ENCODE measurements at places on chromosomes 3 and 15.

DNA sequence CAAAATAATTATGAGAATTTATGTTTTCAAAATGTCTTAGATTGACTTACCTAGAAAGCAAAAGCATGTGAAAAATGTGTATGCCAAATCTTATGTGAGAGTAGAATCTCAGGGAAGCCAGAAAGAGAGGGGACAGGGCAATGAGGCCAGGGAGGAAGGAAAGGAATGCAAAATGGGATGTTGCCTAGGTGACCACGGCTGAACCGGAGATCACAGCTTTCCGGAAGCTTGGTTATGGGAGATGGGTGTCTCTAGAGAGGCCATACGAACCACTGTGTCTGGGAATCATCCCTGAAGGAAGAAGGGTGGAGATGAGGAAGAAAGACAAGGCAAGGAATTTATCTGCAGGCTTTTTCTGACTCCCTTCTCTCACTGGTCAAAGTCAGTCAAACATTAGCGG lies 76.0 kb downstream of the SUCLG2 start:
- no peak for DNase-seq

DNA sequence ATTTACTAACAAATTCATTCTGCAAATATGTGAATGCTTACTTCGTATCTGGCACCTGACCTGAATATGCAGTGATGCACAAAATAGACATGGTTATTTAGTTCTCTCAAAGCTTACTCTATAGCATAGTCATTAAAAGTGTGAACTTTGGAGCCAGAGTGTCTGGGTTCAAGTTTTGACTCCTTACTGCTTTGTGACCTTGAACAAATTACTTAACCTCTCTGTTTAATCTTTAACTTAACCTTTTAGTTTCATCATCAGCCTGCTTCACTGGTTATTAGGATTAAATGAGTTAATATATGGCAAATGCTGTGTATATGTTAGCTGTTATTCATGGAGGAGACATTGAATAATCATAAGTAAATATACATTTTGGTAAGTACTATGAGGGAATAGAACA lies 12.1 kb upstream of the MGA start:
- no peak for DNase-seq

DNA sequence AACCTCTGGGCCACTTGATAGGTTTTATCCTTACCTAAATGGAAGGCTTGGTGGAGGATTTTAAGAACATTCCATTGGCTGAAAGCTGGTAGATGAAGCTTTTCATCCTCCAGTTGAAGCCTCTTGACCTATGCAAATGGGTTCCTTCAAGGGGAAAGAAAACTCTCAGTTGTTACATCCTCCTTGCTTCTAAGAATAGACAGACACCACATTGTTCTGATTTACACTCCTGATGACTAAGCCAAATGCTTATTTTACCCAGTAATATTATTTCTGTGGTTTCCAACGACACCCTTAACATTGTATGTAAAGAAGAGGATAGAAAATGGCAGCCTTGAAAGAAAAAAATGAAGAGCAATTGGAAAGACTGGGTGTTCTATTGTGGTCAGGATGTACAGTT lies 480.5 kb downstream of the OTOL1 start:
- no peak for DNase-seq

DNA sequence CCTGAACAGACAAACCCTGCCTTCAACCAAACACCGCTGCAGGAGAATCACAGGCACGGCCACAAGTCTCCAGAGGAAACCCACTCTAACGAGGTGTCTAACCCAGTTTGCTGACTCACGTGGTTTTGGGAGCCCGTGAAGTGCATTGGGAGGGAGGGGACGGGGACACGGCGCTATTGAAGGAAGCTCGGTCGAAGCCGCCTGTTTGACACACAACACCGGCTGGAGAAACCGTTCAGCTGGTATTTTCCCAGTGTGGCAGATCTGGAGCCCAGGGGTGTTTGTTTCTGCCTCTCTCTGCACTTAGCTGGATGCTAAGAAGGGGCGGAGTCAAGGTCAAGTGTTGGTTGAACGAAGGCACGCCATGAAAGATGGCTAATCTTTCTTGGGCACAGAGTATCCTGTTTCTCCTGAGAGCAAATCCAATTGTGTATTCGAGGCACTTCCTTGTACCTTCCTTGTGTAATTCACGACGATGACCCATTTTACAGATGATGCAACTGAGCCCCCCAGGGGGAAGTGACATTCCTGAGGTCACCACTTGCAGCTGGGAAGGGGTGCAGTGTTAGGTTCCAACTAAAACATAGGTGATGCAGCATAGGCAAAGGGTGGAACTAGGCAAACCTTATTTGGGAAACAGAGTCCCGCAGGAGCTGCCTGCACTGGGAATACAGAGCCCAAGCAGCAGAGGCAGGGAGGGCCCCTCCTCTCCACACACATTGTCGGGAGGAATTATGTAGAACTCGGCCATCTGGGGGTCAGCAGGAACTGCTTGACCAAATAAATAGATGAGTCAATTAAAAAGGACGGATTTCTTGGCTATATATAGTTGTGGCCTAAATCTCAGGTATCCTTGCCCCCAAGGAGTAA lies 22.5 kb downstream of the SLC6A6 start:
- DNase-seq = no peak

DNA sequence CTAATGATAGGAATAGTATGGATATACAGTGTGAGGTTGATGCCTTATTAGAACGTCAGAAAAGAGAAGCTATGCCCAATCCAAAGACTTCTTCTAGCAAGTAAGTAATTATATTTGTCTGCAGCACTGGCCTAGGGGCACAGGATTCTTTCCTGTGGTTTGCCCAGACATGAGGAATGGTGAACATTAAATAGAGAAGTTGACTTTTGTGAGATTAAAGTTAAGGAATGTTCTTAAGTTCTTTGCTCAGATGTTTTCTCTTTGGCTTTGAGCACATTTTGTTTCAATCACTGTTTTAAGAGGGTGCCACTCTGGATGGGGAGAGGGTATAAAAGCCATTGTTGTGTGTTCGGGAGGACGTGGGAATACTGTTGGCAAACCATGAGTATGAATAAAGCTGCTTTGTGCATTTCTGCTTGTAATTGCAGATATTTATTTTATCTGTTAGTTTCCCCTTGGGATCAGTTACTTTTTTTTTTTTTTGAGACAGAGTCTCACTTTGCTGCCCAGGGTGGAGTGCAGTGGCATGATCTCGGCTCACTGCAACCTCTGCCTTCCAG lies 8.3 kb downstream of the KIF23 start:
- DNase-seq = no peak

DNA sequence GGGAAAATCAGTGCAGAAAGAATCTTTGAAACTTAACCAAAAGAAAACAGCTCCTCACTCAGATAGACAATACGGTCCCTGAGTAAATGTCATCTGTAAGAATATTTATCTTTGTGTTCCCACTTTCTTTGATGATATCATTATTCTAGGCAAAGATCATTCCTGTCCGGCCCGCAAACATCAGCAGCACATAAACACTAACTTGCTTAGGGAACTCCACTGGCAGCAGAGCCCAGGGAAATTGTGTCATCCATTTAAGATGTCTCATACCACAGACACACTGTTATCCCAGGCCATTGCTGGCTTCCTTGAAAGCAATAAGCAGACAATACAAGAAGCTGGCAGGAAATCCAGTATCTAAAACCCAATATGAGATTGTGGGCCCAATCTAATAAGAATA lies 20.1 kb upstream of the CD96 start:
- no peak for DNase-seq

DNA sequence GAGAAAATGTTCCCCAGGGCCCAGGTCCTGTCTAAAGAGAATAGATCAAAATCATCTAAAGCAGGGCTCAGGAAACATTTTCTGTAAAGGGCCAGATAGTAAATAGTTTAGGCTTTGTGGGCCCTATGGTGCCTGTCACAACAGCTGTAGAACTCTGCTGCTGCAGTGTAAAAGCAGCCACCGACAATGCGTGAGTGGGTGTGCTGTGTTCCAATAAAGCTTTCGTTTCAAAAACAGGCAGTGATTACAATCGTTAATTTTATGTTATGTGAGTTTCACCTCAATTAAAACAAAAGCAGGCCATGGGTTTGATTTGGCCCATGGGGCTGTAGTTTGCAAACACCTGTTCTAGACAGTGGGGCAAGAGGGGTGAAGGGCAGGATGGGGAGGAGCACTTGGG lies 12.5 kb upstream of the HEG1 start:
- no peak for DNase-seq

DNA sequence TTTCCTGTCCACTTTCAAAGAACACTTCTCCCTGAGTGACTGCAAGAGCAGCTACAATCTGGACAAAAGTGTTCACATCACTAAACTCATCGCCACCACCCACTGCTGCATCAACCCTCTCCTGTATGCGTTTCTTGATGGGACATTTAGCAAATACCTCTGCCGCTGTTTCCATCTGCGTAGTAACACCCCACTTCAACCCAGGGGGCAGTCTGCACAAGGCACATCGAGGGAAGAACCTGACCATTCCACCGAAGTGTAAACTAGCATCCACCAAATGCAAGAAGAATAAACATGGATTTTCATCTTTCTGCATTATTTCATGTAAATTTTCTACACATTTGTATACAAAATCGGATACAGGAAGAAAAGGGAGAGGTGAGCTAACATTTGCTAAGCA lies 1.8 kb downstream of the CCRL2 start:
- DNase-seq = no peak

Measured in stimulated activated CD4-positive, alpha-beta T cell treated with anti-CD3 and anti-CD28 coated beads, Interleukin-4, amount 100 ng/mL, for 48 hours (primary cell).